NCI-H2029 (cell line): ENCODE measurements at places on chromosomes 2 and 18.
A peak's percentile ranks its signal among the peaks of the same experiment; 100 is the strongest.

DNA sequence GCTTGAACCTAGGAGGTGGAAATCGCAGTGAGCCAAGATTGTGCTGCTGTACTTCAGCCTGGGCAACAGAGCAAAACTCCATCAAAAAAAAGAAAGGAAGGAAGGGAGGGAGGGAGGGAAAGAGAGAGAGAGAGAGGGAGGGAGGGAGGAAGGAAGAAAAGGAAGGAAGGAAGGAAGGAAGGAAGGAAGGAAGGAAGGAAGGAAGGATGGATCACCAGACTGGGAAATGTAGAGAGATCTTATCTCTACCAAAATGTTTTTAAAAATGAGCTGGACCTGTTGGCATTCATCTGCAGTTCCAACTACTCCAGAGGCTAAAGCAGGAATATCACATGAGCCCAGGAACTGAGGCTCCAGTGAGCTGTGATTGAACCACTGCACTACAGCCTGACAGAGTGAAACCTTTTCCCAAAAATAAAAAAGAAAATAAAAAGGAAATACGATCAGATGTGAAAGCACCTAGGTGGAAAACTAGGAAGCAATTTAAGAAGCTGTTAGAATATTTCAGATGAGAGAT, 239.4 kb downstream of the CDH7 start:
- no peak for DNase-seq

- peak; percentile 2 for DNase-seq
Observed at GRCh38 chr2:107936433-107937359, 49.6 kb upstream of the SLC5A7 start.

- no peak for DNase-seq
Observed at GRCh38 chr2:44928483-44929158, 12.9 kb upstream of the SIX3 start.

DNA sequence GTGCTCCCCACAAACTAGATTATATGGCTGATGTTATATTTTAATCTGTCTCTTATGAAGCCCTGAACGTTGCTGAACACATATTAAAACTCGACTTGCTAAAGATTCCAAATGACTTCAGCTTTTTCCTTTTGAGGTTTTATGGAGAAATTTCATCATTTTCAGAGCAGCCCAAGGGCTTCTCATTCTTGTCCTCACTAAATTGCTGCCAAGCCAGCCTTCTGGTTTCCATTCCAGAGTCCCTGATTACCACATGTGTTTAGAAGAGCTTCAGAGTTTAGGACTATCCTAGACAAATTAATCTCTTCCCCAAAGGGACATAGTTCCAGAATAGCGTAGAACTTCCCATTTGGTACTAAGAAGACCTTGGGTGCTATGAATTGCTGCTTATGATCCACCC, 77.8 kb upstream of the CCDC195 start:
- no peak for DNase-seq

DNA sequence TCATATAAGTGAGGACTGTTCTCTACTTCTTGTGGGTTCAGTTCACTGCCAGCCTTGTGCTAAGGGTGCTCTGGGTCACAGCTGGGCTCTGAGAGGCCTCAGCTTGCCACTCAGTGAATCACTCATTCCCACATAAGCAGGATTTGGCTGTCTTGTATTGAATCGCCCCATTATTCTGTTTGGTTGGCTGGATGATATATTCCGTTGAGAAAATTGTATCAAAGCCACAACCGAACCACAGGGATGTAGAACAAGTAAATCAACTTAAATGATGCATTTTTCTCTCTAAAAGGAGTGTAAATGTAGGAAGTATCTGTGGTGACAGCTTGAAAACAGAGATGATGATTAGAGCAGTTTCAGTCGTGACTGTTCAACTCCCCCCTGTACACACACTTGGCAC, 39.6 kb downstream of the TTC39C start:
- DNase-seq, result no peak

DNA sequence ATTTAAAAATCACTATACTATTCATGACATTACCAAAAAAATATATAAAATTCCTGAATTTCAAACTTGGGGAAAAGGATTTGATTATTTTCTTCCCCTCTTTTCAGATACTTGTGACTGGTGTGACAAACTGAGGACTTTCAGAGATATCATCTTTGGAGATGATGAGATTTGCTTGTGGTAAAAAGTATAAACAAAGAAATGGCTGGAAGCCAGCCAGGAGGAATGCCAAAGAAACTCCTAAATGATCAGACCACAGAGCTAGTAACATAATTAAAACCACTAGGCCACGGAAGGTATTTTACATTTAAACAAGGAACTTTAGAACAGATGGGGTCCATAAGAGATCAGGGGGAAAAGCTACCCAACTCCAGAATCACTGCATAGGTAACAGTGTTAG, 58.7 kb downstream of the PIGN start:
- DNase-seq, result no peak

- DNase-seq, result no peak
Observed at GRCh38 chr2:120431386-120432292, 85.7 kb downstream of the INHBB start.

DNA sequence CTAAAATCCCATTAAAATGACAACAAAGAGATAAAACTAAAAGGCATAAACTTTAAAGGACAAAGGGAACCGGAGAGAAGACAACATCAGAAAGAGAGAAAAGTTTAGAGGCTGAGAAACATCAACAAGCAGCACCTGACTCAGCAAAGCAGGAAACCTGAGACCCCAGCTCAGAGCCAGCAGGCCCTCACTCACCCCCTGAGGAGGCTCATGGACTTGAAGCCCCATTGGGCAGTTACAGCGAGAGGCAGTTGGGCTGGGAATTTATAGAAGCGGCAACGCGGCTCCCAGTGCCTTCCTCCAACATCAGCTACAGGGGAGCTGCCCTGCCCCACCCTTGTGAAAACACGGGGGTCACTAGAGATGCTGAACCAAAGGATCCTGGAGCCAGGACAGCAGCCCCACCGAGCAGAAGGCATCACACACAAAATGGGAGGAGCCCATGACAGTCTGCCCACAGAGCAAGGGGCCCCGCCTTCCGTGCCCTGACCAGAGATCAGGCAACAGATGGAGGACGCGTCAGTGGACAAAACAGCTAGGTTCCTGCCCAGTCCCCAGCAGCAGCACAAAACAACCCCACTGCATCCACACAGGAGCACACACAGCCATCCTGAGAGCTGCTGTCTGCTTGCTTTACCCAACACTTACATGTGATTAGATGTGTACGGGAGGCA, 52.7 kb downstream of the CMPK2 start:
- DNase-seq, result no peak

DNA sequence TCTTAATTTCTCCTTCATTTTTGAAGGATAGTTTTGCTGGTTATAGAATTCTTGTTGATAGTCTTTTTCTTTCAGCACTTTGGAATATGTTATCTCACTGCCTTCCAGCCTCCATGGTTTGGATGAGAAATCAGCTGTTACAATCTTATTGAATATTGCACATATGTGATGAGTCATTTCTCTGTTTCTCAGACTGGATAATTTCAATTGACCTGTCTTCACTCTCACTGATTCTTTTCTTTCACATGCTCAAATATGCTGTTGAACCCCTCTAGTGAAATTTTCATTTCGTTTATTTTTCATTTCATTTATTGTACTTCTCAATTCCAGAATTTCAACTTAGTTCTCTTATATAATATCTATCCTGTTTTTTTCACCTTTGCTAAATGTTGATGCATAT, 22.2 kb downstream of the PDK1 start:
- DNase-seq, result no peak

GRCh38 chr18:68520406-68521075, 194.4 kb downstream of the TMX3 start:
- DNase-seq, result no peak

GRCh38 chr2:21317131-21317530, 193.4 kb downstream of the TDRD15 start:
- peak; percentile 12 for DNase-seq

GRCh38 chr2:121080013-121080772, 204.8 kb downstream of the TFCP2L1 start:
- DNase-seq, result no peak

DNA sequence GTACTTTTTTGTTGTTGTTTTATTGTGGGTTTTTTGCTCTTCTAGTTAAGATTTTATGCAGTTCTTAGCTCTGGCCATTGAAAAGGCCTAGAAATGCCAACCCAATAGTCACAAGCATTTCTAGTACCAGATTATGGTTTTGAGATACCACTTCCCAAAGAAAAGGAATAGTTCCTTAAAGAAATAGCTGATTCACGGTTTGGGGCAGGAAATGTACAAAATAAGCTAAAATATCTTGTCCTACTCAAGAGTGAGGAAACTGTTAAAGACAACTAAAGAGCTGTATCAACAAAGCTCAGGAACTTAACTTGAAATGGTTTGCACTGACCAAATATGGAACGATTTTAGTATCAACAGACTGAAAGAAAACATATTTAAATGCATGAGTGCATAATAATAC, 35.4 kb downstream of the PGAP1 start:
- no peak for DNase-seq

GRCh38 chr2:101758001-101758400, 60.5 kb downstream of the MAP4K4 start:
- DNase-seq, result no peak

- DNase-seq, result no peak
Observed at GRCh38 chr2:126777620-126777978, 121.1 kb upstream of the TEX51 start.

DNA sequence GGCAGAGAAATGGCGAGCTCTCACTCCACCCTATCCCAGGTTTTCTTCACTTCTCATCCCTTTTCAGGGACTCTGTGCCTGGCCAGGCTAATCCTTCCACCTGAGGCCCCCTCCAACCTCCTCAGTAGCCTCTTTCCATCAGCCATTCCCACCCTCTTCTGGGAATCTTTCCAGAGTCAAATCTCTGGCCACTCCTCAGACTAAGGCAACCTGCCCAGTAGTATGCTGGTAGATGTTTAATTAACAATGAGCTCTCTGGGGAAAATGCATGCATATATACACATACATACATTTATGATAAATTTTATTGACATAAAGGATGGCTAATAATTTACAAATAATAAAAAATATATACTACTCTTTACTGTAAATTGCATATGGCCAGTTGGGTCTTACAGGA, 11.4 kb upstream of the ASPRV1 start:
- DNase-seq, result no peak

DNA sequence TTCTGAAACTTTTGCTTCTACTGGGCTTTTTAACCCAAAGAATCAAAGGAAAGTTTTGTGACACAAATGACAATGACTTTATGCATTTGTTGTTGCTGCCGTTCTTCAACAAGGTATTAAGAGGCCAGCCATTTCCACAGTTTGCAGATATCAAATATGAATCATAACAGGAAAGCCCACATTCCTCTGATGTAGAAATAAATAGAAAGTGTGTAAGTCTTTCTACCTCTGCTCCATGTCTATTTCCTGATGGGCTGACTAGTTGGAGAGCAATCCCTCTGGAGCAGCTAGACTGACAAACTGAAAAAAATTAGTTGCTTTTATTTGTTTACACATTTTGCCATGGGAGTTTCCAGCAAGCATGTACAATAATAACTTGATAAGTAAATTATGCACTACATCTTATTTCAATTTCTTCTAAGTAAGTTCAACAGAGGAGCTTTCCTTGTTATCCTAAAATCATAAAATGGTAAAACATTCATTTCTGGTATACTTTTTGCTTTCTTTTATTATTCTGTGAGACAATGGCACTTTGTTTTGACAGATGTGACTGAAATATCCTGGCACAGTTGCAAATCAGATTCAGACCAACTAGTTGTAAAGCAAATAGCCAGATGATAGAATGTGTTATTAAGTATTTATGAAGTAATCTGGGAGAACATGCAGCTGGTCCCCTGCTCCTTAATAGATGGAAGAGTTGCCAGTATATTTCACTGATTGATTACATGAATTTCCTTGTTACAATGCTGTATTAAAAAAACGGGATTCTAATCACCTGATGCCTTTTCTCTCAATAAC, 266.7 kb downstream of the METTL4 start:
- DNase-seq, result no peak
